NCI-H1105 (cell line): ENCODE measurements at places on chromosomes 2 and 18.

GRCh38 chr2:49416252-49416651, 261.9 kb upstream of the FSHR start:
- DNase-seq = no peak

DNA sequence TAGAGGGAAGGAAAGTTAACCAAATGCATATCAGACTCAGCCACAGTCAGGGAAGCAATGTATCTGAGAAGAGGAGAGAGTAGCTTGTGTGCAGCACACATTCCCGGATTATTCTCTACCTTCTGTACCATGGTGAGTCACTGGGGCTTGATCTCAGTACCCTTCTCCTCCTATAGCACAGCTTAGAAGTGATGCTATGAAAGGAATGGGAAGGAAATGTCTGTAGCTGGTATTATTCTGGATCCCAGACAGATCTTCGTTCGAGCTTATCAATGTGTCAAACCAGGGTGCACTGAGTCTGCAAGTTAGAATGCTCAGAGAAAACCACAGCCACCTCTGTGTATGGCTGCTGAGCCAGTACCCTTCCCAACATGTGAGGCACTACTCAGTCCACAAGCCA, 88.0 kb upstream of the NFU1 start:
- no peak for DNase-seq

- no peak for DNase-seq
These were observed 58.9 kb downstream of the MTX2 start for GRCh38 chr2:176328149-176328548.

DNA sequence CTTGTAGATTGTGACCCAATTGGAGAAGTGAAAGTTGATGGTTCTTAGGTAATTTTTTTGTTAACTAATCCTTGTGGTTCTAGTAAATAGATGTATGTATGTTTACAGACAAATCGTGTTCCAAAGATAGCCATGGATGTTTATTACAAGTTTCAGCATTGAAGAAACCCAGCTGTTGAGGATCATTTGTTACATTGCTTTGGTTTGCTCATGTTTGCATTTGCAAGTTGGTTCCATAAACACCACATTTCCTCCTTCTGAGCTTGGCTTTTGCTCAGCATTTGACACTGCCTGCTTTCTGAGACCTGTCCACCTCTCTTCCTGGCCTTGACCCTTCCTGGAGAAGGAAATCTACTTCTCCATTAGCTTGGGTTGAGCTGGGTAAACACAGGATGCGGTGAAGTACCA, 1.8 kb upstream of the CCDC68 start:
- DNase-seq = no peak

GRCh38 chr2:143754742-143755141, 625.5 kb downstream of the ARHGAP15 start:
- no peak for DNase-seq

DNA sequence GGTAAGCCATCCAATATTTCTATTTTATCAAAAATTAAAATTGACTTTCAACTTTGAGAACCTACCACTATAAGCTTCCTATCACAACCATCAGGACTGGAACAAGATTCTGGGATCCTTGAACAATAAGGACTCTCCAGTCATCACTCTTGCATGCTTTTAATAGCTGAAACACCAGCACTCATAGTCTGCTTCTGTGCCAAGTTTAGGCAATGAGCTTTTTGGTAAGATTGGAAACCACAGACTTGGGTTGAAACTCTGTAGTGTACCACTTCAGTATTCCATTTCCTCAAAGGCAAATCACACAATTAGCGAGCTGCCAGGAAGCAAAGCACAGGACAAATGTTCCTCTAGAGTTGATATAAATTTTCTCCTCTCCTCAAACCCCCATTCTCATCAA, 1065.8 kb upstream of the SLC39A10 start:
- DNase-seq = no peak

GRCh38 chr2:19392191-19392590, 33.8 kb upstream of the OSR1 start:
- DNase-seq = no peak
